ENCODE measurements at places on chromosomes 1 and 21.

DNA sequence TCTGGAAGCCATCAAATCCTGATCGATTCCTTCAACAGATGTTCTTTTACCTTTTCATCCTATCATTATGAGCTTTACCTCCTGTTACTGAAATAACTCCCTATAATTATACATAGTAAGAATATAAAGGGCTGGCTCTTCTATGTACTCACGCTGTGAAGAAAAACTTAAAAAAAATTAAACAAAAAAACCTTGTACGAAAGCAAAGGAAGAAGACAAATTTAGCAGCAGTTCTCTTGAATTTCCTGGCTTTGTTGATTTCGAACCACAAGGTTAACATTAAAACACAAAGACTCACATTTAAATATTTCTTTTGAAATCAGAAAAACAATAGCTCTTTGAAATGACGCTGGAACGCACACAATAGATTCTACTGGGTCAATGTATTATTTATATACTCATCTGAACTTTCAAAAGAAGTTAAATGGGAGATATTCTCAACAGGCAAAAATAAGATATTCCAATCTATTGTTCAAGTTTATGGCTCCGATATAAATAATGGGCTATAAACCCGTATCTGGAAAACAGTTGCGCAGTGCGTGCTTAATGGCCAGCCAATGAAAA lies 13.6 kb upstream of the SPEN start:
- no peak for DNase-seq

DNA sequence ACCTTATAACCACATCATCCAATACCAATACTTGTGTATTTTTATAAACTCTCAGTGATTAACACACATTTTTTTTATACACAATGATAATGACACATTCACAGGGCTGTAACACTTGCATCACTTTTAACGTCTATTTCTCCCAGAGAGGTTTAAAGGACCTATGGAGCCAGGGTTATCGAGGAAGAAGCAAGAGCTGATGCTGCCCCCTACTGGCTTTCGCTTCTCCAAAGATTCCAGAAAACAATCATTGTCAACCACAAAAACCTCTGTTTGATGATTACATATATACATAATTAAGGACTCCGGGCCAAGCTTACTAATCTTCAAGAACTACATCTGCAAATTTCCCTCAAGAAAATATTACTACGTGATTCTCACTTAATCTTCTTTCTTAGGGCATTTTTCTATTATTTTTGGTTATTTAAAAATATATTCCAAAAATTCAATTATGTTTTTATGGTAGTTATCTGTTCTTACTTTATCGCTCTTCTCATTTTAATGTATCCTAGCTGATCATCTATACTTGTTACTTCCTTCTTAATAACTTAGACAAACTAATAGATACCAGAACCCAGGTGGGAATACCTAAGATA lies 214.5 kb downstream of the VAV3 start:
- DNase-seq = peak; percentile 66

GRCh38 chr1:49864581-49864980 lies 159.2 kb downstream of the AGBL4 start:
- no peak for DNase-seq

- DNase-seq = no peak
Observed at GRCh38 chr1:100036718-100037655, 67.2 kb downstream of the SLC35A3 start.

DNA sequence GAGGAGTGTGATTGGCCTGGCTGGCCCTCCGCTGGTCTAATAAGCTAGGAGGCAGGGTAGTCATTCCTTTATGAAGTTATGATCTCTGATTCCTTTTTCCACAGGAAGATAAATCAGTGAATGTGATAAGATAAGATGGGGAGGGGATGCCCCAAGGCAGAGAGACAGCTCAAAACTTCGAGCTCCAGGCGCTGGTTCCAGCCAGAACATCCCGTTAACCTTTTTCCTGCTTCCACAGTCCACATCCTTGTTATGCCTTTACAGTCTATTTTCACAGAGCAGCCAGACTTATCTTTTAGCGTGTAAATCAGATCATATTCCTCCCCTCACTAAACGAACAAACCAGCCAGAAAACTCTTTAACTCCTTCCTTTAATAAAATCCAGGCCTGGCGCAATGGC lies 38.5 kb upstream of the BMP8B start:
- DNase-seq = no peak

DNA sequence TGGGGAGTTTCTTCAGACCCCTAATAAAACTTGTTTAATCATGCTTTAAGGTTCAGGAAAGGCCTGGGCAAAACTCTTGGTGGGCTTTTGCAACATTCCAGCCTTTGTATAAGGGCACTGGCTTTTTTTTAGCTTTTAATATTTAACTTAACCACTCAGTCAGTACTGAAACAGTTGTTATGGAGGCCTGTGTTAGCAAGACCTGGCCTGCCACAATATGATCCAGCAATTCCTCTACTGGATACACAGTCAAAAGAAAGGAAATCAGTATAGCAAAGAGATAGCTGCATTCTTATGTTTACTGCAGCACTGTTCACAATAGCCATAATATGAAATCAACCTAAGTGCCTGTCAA lies 75.1 kb upstream of the COG2 start:
- DNase-seq = no peak

DNA sequence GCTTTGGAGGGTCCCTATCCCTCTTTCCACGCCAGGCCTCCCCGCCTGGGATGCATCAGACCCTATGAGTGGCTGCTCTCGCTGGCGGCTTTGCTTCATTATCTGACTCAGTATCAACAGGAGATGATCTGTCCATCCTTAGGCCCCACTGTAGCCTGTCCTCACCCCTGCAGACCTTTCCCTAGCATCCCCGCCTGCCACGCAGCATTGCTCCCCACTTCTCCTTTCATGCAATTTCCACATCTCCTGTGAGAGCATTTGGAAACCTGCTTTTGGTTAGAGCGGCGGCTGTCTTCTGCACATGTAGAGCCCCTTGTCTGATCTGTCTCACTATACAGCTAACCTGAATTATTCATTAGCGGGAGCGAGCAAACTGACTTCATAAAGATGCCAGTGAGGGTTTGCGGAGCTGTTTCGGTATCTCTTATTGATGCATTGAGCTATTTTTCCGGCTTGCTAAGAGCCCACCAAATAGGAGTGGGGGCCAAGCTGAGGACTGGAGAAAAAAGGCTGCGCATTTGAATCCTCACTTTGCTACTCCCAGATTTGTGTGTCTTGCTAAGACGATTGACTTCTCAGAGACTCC lies 40.0 kb upstream of the ATP2B4 start:
- DNase-seq = no peak

GRCh38 chr1:24108334-24109165 lies 3.4 kb downstream of the MYOM3 start:
- peak; percentile 23 for DNase-seq

- DNase-seq = no peak
Observed at GRCh38 chr1:180254854-180255253, 24.8 kb downstream of the LHX4 start.

GRCh38 chr1:19955534-19956170 lies 23.8 kb downstream of the PLA2G2A start:
- no peak for DNase-seq

DNA sequence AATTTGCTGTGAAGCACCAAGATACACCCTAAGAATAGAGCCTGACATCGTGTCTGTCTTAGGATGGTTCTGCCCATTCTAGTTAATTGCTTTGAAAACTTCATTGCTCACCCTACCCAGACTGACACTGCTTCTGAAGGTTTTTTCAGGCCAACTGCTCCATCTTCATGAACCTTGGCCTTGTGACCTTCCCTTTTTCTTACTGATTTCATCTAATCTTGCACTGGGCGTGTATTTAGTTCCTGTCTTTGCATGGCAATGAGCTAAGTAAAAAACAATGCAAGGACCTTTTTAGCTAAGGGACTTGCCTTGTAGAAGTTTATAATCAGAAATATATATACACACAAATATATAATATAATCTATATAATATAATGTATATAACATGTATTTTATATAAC lies 108.0 kb downstream of the PBX1 start:
- DNase-seq = no peak

- no peak for DNase-seq
Observed at GRCh38 chr1:206668351-206668750, 16.4 kb upstream of the MAPKAPK2 start.

- DNase-seq = no peak
Observed at GRCh38 chr1:42239555-42239954, 75.0 kb upstream of the GUCA2A start.

- no peak for DNase-seq
Observed at GRCh38 chr1:158149175-158149574, 31.5 kb upstream of the CD1D start.

DNA sequence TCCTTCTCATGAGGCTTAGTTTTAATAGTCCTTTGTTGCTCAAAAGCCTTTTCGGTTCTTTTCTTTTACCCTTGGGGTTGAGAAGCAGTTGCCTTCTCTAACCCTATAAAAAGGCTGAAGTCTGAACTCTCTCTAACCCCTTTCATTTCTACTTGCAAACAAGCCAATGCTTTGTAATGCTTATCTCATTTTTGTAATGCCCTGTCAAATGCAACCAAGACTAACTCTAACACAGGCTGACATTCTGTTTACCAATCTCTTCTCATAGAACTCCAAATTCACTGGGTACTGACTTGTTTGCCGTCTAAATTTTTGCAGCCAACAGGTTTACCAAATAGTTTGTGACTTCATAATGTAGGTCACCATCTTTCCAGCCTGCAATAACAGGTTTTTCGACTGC lies 233.9 kb upstream of the SNX7 start:
- DNase-seq = no peak

DNA sequence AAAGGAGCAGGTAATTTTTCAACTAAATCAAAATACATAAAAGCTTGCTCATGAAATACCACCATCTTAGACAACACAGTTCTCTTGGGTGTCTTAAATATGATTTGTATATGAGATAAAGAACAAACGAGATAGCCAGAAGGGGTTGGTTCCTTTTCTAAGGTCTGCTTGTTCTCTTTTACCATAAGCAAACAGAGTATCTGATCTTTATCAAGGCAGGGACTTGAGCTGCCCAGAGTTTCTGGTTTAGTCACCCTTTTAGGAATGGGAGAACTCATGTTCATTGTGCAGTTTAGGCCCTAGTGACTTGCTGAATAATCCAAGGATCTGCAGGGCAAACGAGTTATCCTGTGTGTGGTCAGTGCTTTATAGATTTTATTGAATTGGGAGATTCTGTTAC lies 3.0 kb upstream of the SUCO start:
- DNase-seq = no peak

- no peak for DNase-seq
Observed at GRCh38 chr1:17255336-17255735, 6.4 kb downstream of the PADI3 start.

GRCh38 chr1:6491081-6491449 lies 402 bp downstream of the PLEKHG5 start:
- no peak for DNase-seq

DNA sequence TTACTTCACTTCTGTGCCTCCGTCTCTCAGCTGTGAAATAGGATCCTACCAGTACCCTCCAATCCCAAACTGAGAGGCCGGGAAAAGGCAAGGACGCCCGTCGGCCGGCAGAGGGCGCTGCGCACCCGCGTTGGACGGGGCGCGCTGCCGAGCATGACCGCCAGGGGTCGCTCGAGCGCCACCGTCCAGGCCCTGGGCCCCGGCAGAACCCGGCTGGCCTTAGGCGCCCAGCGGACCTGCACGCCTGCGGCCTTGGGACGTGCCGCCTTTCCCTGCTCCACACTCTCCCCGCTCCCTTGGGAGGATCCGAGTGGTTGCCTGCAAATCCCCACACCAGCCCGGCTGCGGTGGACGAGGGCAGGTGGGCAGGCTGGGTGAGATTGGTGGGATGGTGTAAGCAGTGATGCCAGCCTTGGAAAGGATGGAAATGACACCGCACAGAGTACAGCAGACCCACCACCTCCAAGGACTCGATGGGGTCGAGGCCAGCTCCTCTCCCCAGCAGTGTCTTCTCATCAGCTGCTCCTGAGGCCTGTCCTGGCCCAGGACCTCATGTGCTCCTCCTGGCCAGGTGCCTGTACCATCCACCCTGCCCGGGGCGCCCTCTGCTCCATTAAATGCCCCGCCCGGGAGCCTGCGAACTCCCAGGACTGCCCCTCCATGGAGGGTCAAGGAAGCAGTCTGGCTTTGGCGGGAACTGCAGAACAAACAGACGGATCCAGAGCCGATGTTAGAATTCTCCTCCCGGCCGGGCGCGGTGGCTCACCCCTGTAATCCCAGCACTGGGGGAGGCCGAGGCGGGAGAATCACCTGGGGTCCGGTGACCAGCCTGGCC lies 47.4 kb upstream of the LBR start:
- peak; percentile 31 for DNase-seq

- no peak for DNase-seq
Observed at GRCh38 chr1:228013935-228014930, 7.4 kb downstream of the WNT3A start.

DNA sequence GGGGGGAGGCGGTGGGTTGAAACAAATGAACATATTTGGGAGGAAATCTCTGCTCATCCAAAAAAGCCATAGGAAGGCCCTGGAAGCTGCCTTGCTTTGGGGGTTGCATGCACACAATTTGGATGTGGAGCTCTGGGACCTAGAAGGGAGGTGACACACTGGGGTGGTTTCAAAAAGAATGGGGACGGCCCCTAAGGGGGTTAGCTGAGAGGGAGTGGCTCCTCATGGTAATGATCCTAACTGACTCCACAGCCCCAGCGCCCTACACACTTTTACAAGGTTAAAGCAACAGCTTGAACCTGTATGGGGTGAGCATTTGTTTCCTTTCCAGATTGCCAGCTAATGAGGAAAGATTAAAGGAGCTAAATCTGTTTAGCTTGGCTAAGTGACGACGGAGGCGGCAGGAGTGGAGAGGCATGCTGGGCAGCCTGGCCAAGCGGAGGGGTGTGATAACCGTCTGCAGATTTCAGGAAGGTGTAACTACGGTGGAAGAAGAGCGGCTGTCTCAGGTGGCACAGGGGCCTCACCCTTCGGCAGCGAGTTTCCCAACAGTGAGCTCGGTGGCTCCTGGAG lies 107.3 kb downstream of the RNF220 start:
- no peak for DNase-seq

DNA sequence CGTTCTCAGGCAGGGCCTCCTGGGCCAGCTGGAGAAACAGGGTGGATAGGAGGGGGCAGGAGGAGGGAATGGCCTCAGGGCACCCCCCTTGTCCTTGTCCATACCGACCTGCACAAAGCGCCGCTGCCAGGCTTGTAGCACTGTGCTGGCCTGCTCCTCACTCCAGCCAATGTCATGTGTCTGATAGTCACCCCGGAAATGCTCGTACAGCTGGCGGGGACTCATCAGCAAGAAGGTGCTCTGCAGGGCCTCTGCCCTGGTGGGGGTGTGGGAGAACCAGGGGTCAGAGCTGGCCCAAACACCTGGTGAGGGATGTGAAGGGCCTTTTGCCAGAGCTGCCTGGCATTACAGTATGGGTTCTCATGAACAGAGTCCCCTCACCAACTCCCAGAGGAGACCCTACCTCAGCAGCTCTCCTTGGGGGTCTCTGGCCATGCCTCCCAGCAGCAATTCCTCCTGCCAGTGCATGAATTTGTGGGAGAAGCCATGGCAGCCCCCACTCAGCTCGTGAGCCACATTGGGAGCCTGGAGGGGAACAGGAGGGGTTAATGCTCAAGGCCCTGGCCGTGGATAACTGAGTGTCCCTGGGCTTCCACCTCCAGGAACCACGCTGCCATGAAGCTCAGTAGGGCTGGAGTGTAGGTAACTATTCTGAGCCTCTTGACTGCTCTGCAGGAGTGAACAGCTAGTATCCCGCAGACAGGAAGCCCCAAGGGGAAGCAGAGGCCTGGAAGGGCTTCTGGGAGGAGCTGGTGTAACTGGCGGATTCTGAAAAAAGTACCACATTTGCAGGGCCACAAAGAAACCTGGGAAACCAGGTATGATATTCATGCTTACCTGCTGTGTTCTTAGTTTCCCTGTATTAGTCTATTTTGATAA lies 13.3 kb downstream of the PTCH2 start:
- no peak for DNase-seq

Measured in fibroblast of skin of left quadriceps (primary cell).